Stimulated activated CD4-positive, alpha-beta T cell treated with anti-CD3 and anti-CD28 coated beads, Interleukin-4, amount 100 ng/mL, for 1 hour (primary cell): ENCODE measurements at places on chromosomes 16 and 17.

- no peak for DNase-seq
Observed at GRCh38 chr17:47692137-47692894, 1.6 kb upstream of the TBKBP1 start.

DNA sequence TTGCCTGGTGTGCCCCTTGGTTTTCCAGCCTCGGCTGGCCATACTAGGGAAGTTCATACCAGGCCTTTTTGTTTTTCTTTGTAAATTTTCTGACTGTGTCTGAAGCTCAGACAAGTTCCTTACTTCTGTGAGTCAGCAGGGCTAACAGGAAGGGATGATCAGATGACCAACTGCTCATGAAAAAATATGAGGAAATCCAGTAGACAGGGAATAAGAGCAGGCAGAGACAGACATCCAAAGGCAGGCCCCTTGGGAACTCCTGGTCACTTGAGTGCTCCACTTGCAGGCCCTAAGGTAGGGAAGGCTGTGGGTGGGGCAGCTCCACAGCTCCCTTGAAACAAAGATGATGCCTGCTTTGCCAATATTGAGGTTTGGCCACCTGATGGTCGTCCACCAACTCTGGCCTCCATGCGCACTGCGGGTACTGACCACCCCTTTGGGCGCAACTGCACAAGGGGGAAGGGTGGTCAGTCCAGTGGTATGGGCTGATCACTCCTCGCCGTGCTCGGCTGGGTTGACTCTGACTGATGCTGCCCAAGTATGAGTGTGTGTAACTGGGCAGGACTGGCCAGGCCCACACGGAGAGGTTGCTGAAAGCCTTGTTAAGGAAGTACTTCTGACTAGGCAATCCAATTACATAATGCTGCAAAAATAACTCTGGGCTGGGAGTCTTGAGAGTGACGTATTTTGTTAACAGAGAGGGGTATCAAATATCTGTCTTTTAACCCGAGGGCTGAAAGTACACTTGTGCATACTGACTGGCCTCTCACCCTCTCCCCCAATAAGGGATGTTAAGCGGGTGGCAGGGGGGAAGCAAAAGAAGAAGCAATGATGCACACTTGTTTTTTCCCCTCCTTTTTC lies 20.8 kb upstream of the ZFHX3 start:
- DNase-seq, result no peak

GRCh38 chr17:78716292-78716691 lies 65.8 kb downstream of the CYTH1 start:
- DNase-seq, result no peak

- DNase-seq, result no peak
Observed at GRCh38 chr16:67258161-67258835, 9.5 kb downstream of the SLC9A5 start.

DNA sequence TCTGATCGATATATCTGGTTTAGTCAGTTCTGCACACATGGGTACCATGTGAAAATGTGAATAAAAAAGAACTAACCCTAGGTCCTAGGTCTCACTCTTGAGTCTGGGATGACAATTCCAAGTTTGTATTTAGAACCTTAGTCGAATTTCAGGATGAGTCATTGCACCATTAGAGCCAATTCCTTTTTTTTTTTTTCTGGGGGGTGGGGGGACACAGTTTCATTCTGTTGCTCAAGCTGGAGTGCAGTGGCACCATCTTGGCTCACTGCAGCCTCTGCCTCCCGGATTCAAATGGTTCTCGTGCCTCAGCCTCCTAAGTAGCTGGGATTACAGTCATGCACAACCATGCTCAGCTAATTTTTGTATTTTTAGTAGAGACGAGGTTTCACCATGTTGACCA lies 41.6 kb downstream of the SPAG9 start:
- DNase-seq, result no peak

- DNase-seq, result no peak
Observed at GRCh38 chr16:65445313-65446260, 323.7 kb upstream of the CDH11 start.

DNA sequence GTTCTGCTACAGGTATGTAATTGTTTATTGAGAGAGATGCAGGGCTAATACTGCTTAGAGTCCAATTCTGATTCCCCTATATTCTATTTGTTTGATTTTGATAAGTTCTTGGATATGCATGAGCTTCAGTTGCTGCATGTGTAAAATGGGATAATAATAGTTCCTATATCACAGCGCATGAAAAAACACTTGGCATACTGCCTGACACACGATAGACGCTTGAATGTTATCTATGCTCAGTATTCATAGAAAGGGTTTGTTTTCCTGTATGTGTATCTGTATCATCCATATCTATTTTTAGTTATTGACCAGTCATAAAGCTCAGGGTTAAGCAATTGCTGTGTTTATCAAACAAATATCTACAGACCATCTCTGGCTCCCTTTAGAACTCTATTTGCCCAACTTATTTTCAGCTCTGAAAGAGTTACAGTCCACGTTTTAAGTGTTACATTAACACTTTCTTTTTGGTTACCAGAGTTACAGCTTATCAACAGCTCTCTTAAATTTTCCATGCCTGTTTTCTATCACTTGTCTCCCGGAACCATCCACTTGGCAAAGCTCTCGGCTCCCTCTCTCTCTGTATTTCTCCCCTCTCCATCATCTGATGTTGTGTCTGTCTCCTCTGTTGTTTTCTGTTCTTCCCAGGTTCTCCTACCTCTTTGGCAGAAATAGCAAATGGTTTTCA lies 334.8 kb downstream of the CBLN1 start:
- no peak for DNase-seq

- DNase-seq, result no peak
Observed at GRCh38 chr17:2364763-2365116, 27.4 kb downstream of the SGSM2 start.

DNA sequence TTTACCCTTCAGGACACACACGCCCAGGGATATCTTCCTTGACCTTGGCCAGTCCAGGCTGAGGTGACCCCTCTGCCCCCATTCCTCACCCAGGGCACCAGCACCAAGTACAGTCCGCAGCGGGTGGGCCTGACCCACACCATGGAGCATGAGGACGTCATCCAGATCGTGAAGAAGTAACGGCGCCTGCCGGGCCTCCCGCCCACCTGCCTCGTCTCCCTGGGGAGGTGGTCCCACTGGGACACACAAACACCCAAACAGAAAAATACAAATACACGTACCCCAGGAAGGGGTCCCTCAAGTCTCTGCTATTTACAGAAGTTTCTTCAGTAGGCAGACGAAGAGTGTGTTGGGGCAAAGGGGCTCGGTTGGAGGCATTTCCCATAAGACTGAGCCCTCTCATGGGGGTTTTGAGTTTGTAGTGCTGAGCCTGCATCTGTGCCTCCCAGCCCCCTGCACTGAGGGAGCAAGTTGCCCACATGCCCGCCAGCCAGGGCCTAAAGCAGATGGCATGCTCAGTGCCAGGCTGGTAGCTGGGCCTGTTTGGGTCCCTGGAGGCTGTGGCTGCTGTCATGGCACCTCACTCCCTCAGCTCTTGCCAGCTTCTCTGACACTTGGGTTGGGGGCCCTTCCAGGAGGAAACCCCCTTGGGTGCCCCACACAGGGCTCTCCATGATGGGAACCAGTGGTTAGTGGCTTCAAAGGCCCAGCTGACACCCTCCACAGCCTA lies 1.3 kb upstream of the MYO15A start:
- no peak for DNase-seq

DNA sequence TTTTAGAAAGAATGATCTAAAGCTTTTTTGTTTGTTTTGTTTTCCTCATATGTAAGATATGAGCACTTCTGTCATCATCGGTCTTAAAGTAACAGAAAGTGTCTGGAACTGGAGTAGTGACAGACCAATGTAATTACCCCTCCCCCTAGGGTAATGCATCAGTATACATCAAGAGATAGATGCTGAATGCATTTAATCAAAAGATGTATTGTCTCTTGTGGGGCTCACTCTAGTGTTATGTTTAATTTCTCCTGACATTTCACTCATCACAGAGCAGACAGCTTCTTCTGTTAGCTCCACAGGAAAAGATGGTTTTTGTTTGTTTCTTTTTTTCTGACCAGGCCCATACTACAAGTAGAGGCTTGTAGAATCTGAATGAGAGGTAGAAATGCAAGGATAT lies 168.7 kb upstream of the C17orf78 start:
- DNase-seq, result no peak

- DNase-seq, result no peak
Observed at GRCh38 chr17:39965017-39965699, 2.4 kb downstream of the GSDMA start.

GRCh38 chr17:61517843-61518606 lies 65.8 kb downstream of the TBX4 start:
- no peak for DNase-seq

DNA sequence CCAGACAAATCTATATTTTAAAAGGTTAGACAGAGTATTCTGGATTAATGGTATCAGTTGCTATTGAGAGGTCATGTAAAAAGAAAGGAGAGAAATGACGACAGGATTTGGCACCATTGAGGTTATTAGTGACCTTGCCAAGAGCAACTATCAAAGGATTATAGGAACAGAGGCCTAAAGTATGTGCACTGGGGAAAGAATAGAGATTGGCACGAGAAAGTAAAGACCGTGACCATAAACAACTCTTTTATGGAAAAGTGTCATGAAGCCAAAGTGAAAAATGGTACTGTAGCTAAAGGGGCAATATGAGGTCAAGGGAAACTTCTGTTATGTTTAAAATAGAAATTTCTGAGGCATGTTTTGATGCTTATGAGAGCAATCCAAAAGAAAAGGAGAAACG lies 115.2 kb upstream of the KIF2B start:
- no peak for DNase-seq

- DNase-seq, result no peak
Observed at GRCh38 chr16:67961551-67961957, 6.9 kb downstream of the SLC12A4 start.

DNA sequence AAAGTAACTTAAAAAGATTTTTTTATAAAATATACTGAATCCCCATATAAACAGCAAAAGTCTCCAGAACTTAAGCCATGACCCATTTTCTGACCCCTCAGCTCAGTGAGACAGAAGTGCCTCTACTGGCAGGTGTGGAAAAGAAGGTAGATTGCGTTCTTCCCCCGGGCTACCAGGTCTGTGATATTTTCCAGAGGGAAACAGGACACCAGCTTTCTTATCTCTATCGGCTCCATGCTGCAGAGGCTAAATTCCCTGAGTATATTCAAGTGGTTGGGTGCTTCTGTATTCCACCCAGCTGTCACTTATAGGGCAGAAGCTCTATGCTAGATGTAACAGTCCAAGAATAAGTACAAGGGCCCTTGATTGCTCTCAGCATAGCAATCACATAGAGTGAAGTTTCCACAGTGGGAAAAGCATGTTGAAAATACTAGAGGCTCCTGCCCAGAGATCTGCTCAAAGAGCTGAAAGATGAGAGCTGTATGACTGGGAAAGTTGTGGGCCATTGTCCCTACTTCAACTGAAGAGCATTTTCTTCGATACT lies 687.3 kb downstream of the CDH11 start:
- no peak for DNase-seq

- no peak for DNase-seq
Observed at GRCh38 chr16:25874196-25874595, 182.4 kb downstream of the HS3ST4 start.

DNA sequence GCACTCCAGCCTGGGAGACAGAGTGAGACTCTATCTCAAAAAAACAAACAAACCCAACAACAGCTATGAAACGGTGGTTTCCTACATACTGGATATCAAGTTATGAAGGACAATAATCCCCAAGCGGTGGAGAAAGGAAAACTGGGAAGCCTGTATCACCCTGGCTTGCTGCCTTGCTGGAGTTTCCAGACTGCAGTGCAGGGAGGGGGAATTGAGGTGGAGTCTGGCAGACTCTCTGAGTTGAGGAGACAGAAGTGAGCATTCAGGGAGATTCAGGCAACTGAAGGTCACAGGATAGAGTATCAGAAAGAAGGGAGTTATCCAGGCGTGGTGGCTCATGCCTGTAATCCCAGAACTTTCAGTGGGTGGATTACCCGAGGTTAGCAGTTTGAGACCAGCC lies 11.9 kb downstream of the QRICH2 start:
- DNase-seq, result no peak

DNA sequence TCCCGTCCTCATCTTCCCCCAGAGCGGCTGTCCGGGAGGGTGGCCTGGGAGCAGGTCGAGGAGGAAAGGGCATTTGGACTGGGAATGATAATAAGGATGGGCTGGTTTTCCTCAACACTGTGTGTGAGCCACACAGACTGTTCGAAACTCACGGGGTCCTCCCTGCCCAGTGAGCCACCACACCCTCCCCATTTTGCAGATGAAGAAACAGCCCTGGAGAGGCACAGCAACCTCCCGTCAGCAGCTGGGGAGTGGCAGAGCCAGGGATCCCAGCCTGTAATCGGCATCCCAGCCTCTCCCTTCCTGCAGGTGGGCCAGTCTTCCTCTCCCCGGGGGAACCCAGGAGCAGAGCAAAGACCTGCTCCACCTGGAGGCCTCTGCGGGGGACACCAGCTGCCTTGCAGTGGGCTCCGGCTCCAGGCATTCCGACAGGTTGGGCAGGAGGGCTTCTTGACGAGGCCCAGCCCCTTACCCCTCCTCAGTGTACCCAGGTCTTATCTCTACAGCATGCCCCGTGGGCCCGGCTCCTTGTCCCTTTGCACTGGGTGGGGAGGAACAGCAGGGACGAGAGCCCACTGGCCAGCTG lies 23.8 kb downstream of the ENGASE start:
- DNase-seq, result no peak

- DNase-seq, result no peak
Observed at GRCh38 chr17:17472333-17472920, 4.4 kb upstream of the MED9 start.
